ENCODE measurements at places on chromosomes 13 and 19.

- DNase-seq: no peak
Measured at GRCh38 chr13:63010072-63010658, 1594.5 kb upstream of the PCDH20 start.

- DNase-seq: no peak
Measured at GRCh38 chr19:13016628-13017305, 21.5 kb downstream of the NFIX start.

DNA sequence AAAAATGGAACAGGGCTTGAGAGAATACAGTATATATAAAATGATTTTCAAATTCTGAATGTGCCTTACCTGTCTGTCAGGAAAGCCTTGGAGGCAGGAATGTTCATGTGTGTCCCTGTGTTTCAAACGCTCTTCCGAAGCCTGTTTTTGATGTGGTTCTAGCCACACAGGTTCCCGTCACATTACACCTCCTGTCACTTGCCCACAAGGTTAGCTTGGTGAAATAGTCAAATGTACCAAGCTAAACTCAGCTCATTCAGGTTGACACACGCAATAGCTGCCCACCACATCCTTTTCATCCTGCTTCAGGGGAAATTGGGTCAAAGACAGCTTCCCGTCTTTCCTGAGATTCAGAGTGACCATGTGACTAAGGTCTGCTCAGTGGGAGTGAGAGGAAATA lies 574.0 kb downstream of the EFNB2 start:
- DNase-seq: no peak

GRCh38 chr19:13363245-13363644 lies 143.0 kb downstream of the CACNA1A start:
- DNase-seq: no peak

DNA sequence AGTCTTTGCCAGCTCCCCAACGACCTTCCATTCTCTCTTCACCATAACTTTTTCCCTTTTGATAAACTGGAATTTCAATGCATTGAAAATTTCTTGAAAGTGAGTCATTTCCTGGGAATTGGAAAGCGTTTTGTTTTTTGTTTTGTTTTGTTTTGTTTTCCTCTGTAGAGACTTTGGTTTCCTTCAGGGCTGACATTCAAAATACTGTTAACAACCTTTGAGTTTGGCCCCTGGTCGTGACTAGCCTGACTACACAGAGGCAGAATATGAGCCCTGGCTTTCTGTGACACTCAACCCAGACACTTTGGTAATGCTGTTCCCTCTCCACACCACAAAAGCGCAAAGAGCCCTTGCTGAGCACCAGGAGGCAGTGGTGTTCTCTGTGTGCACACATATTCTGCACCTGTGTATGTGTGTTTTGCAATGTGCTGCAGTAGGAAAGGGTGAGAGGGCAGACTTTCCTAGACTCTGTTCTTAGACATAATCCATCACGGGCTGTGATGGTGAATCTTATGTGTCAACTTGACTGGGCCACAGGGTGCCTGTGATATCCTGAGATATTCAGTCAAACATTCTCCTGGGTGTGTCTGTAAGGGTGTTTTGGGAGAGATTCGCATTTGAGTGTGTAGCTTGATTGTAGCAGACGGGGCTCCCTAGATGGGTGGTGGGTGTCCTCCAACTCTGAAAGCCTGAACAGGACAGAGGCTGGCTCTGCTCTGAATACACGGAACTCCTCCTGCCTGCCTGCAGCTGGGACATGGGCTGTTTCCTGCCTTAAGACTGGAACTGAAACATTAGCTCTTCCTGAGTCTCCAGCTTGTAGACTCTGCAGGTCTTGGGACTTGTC lies 29.5 kb upstream of the ANKRD10 start:
- no peak for DNase-seq

- no peak for DNase-seq
Measured at GRCh38 chr19:10187315-10187714, 7.4 kb downstream of the DNMT1 start.

- no peak for DNase-seq
Measured at GRCh38 chr19:39059302-39059701, 24.9 kb upstream of the ACP7 start.

GRCh38 chr19:18931316-18932162 lies 9.5 kb downstream of the HOMER3 start:
- no peak for DNase-seq

GRCh38 chr13:36251526-36251925 lies 37.2 kb upstream of the SOHLH2 start:
- no peak for DNase-seq

- DNase-seq: no peak
Measured at GRCh38 chr13:42466123-42466522, 107.8 kb upstream of the TNFSF11 start.

DNA sequence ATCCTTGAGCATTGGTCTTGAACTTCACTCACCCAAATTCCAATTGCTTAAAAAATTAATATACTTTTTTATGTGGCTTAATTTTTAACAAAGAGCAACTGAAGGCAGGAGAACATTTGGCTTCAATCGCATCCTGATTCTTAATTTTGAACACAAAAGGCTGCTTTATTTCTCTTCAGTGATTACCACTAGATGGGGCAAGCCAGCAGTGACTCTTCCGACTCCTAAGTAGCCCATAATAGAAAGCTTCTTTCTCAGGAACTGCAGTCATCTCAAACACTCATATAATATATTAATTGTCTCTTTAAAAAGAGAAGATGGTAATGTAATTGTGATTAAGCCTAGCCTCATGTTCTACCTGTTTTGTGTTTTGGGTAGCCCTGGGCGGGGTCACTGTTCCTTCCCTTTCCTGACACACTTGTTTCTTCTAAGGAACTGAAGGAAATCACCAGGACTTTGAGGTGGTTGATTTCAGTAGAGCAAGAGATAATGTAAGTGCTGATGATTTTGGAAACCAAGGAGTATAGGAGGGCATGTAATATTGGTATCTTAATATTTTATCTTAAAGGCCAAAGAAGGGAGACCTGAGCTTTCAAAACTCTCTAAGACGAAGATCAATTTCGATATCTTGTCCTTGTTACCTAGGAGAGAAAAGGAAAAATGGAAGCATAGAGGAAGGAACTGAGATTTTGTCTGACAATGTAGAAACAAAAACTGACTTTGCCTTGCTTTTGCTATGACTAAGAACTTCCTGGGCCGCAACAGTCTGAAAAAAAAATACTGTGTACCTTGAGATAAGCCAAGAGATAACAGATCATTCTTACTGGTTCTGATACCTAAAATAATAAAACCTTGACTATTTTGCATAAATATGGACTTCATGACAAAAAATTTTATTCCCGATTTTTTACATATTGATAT lies 73.1 kb downstream of the TNFSF13B start:
- no peak for DNase-seq

- no peak for DNase-seq
Measured at GRCh38 chr19:54473071-54473891, at the start of gene CDC42EP5. TSS of gene CDC42EP5 (minus strand) at chr19:54473296. CDS start at chr19:54465547, 7,749 bp downstream.

- no peak for DNase-seq
Measured at GRCh38 chr19:37725181-37725580, 5.6 kb upstream of the ZNF607 start.

GRCh38 chr13:101231751-101232428 lies 184.4 kb downstream of the NALCN start:
- DNase-seq: no peak

DNA sequence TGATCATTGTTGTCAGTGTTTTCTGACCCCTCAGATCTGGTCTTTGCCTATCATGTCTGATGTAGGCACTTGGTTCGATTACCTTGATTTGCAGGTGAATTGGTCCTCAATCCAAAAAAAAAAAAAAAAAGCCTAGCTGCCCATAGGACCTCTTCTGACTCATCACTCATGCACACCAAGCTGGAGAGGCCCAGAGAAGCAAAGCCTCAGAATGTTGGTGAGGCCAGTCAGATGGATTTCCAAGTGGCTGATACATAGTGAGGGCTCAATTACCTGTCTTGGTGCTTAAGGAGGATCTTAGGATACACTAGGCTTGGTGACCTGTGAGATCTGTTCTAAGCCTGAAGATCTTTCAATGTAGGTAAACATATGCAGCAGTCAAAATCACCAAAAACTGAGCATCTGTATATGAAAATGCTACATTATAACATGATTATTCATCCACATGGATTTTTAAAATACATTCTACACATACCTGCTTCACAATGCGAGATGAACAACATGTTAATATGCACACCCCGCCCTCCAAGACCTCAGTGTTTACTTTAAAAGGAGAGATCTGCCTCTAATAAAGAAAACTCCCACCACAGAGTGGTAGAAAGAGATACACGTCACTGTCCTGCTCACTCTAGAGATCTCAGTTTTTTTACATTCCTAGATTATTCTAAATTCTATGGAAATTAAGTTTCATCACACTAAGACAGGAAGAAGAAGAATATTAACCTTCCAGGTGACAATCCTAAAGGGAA lies 79.9 kb upstream of the RAP2A start:
- DNase-seq: no peak

DNA sequence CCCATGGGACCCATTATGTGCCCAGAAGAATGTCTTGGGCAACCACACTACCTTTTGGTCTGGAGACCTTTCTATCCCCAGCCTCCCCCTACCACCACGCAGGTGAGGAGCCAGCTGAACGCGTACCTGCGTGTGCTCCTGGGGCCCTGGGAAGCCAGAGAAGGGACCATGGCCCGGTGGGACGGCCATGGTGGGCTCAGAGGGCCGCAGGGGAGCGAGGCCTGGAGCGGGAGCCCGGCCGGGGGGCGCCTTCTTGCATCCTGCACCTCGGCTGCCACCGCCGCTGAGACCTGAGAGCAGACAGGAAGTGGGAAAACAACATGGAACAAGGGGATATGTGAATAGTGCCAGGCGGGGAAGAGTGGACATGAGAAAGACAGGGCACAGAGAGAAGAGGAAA lies 2.3 kb downstream of the DYRK1B start:
- no peak for DNase-seq

DNA sequence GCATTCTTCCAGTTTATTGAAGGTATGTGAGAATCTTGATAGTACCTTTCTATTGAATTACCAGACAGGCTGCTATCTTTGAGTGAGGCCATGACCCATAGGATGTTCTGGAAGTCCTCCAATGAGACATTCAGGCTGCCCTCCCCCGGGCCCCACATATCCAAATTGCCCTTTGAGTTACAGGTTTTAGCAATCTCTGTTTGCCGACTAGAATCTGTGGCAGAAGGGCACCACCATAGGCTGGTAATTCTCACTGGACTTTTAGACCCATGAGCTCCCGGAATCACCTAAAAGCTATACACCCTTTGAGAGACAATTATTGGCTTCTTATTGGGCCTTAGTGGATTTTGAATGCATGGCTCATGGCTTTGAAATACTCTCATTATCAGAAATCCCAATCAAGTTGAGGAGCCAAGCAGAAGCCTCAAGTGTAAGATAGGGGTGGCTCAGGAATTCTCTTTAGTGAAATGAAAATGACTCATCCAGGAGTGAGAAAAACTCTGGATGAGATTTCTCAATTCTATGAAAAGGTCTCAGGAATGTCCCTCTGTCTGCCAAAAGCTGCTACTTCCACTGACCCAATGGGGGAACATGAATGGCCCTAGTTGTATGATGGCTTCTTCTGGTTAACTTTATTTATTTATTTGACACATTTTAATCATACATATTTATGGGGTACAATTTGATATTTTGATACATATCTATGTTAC lies 172.1 kb upstream of the CSNK1A1L start:
- DNase-seq: no peak

DNA sequence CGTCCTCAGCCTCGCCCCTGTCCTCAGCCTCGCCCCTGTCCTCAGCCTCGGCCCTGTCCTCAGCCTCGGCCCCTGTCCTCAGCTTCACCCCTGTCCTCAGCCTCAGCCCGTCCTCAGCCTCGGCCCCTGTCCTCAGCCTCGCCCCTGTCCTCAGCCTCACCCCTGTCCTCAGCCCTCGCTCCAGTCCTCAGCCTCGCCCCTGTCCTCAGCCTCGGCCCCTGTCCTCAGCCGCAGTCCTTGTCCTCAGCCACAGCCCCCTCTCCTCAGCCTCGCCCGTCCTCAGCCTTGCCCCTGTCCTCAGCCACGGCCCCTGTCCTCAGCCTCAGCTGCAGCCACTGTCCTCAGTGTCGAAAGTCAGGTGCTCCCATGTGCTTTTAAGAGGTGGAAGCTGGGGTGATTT lies 10.5 kb downstream of the C13orf46 start:
- DNase-seq: no peak

- no peak for DNase-seq
Measured at GRCh38 chr19:50551034-50551714, 17.1 kb downstream of the LRRC4B start.

Measured in DMS 273 treated with DMSO at 0.1 percent for 48 hours (cell line).